ENCODE measurements at places on chromosomes 1 and 21.

- no peak for DNase-seq
Observed at GRCh38 chr1:2312515-2313301, 78.6 kb downstream of the MORN1 start.

- DNase-seq: no peak
Observed at GRCh38 chr1:229227298-229227919, 43.5 kb upstream of the RAB4A start.

- DNase-seq: no peak
Observed at GRCh38 chr21:33732038-33732437, 89.7 kb downstream of the ITSN1 start.

GRCh38 chr1:233639611-233640010 lies 25.7 kb downstream of the KCNK1 start:
- DNase-seq: no peak

GRCh38 chr1:84480650-84481049 lies 1.6 kb downstream of the RPF1 start:
- no peak for DNase-seq

GRCh38 chr1:241918879-241919278 lies 38.7 kb upstream of the BECN2 start:
- DNase-seq: peak; percentile 47

GRCh38 chr1:37240897-37241296 lies 206.6 kb upstream of the GRIK3 start:
- DNase-seq: no peak

DNA sequence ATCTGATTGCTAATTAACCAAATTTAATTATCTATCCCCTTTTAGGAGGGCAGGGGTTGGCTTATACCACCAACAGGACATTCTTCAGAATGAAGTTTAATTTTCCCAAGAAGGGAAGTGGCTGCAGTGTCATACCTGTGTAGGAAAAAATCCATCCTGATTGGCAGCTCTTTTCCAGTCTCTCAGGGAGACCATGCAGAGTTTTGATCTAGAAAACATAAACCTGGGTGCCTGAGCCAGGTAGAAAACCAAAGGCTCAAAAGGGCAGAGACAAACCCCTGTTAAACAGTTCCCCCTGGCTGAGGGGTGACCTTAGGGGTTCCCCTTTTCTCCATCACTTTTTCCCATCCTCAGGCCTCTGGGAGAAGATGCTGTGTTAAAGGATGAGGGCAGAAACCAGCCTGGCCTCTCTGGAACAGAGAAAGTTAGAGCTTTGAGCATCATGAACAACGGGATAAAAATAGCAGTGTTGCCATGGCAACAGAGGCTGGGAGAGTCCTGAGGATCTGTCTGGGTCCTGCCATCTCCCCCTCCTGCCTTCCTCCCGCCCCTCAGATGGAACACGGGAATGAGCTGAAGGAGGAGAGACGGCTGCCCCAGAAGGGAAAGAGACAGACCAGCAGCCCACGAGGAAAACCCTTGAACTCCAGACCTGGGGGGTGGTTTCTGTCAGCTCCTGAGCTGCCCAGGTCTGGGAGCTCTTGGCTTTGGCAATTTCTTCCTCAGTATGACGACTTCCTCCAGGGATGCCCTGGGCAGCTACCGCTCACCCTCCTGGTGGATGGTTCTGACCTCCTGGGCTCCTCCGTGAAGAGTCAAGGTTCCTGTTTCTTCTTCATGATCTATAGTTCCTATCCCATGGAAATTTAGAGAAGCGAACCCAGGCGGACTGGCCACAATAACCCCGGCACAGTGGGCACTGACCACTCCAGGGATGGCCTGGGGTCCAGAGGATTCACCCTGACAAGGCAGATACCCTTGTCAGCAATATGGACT lies 14.0 kb upstream of the LEMD1 start:
- no peak for DNase-seq

DNA sequence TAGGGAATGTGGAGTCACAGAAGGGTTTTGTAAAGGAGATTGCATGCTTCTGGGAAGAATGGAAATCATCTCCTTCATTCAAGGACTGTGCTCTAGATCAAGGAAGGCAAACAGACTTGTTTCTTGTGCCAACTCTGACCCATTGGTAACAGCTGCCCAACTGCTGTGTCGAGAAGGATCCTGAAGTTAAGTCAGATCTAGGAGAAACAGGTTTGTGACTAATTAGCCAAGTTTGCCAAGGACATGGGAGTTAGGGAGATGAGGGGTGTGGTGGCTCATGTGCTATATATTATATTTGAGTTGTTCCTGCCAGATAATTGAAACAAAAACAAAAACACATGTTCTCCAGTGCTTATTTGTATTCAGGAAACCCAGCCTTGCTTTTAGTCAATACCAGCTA lies 251.2 kb upstream of the USP24 start:
- DNase-seq: no peak

GRCh38 chr1:112514901-112515300 lies 6.1 kb downstream of the WNT2B start:
- no peak for DNase-seq

GRCh38 chr1:49234988-49235387 lies 458.3 kb upstream of the BEND5 start:
- DNase-seq: no peak

- DNase-seq: no peak
Observed at GRCh38 chr1:155929057-155929456, 5.2 kb downstream of the KHDC4 start.

DNA sequence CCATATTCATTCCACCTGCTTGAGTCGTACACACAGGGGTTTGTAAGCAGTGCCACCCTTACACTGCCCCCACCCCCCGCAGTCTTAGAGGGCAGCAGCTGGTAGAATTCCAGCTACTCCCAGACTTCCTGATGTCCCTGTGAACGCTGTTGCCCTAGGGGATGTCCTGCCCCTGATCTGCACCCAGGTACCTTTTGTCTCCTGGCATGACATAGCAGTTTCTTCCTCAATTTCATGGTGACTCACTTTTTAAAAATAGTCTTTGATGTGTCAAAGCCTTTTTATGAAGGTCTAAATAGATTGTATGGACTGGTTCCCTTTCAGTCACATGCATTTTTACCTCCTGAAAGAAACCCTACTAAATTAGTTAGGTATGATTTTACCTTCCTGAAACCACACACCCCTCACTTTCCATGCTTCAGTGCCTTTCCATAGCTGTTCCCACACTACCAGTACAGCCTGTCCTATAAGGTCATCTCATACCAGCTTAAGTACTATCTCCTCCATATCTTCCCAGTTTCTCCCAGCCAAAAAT lies 76.4 kb downstream of the ST3GAL3 start:
- no peak for DNase-seq

Data from AG09309 (cell line).